Nephron progenitor cell (in vitro differentiated cells): ENCODE measurements at places on chromosomes 6 and 20.
A peak's percentile ranks its signal among the peaks of the same experiment; 100 is the strongest.

- no peak for DNase-seq
- peaks cover 36% of the 10 kb centered on the region for H3K27me3 ChIP-seq
- H3K4me1 ChIP-seq, result peaks cover 27% of the 10 kb centered on the region
- no peak overlapping the region for H3K4me3 ChIP-seq
- no peaks in the 10 kb centered on the region for H3K36me3 ChIP-seq
Observed at GRCh38 chr20:61186771-61187472, 65.1 kb upstream of the CDH4 start.

- no peak overlapping the region for H3K4me3 ChIP-seq
- peaks cover 4% of the 10 kb centered on the region for H3K27me3 ChIP-seq
- peaks cover under 1% of the 10 kb centered on the region for H3K4me1 ChIP-seq
- no peak for DNase-seq
- H3K27ac ChIP-seq, result no peak overlapping the region
Observed at GRCh38 chr6:46961232-46961631, 39.5 kb upstream of the ADGRF5 start.

- peaks cover 5% of the 10 kb centered on the region for H3K36me3 ChIP-seq
- no peak overlapping the region for H3K27ac ChIP-seq
- peaks cover 6% of the 10 kb centered on the region for H3K4me1 ChIP-seq
Observed at GRCh38 chr6:163170294-163170883, 244.1 kb upstream of the QKI start.

DNA sequence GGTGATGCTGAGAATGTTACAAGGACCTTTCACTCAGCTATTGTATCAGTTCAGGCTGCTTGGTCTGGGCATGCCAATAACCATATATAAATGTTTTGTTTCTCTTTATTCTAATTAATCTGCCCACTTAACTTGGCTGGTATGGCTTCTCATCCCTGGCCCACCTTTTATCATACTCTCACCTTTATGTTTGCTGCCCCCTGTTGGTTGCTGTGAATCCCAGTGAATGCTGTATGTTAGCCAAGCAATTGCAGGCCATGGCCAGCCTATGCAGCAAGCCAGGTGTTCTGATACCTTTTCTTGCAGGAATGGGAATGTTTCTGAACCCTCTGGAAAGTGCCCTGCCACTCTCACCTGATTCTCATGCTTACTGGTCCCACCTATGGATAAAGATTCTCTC, 54.6 kb downstream of the PCSK2 start:
- H3K4me3 ChIP-seq, result no peak overlapping the region
- H3K27ac ChIP-seq, result no peak overlapping the region
- no peaks in the 10 kb centered on the region for H3K4me1 ChIP-seq
- DNase-seq, result peak; percentile 52
- H3K27me3 ChIP-seq, result no peaks in the 10 kb centered on the region

DNA sequence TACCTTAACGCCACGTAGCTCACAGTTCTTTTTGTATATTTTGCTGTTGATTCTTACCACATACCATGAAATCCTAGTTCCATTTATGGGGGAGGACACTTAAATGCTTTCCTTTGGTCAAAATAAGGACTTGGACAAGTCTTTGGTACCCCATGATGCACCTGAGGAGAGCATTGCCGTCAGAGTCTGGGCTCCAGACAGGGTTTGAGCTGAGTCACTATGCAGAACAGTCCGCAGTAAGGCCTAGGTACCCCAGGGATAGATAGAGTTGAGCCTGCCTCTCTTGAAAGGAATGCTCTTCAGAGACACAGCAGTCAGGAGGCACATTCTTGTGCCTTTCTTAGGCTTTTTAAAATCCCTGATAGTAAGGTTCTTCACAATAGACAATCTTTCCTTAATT, 6.0 kb downstream of the PARD6B start:
- H3K27ac ChIP-seq, result peak overlapping the region; percentile 86
- peaks cover 89% of the 10 kb centered on the region for H3K4me1 ChIP-seq
- H3K36me3 ChIP-seq, result peaks cover 44% of the 10 kb centered on the region
- no peak for DNase-seq
- no peaks in the 10 kb centered on the region for H3K27me3 ChIP-seq

GRCh38 chr6:131225959-131226358, 90.7 kb downstream of the AKAP7 start:
- H3K36me3 ChIP-seq, result peaks cover 11% of the 10 kb centered on the region
- H3K4me3 ChIP-seq, result no peak overlapping the region
- no peak overlapping the region for H3K27ac ChIP-seq
- no peak for DNase-seq

DNA sequence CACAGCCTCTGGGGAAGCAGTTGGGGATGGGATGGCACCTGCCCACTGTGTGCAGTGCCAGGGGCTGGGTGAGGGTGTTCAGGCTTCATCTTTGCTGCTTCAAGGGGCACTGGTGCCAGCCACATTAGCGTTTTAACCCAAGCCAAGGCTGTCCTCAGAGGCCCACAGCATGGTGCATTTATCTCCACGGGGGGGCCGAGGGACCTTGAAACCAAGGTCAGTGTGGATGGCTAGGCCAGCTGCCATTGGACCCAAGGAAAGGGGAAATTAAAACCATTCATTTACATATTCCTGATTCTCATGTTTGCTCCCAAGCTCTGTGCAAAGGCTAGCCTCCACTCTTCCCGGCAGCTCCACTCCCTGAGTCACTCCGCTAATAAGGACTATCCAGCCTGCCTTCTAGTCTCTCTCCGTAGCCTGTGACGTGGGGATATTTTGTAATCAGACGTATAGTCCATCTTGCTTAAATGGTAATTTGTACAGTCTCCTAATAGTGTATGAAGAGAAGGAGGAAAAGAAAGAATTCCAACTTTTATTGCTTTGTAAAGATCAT, 197.1 kb downstream of the CDH4 start:
- no peaks in the 10 kb centered on the region for H3K27me3 ChIP-seq

DNA sequence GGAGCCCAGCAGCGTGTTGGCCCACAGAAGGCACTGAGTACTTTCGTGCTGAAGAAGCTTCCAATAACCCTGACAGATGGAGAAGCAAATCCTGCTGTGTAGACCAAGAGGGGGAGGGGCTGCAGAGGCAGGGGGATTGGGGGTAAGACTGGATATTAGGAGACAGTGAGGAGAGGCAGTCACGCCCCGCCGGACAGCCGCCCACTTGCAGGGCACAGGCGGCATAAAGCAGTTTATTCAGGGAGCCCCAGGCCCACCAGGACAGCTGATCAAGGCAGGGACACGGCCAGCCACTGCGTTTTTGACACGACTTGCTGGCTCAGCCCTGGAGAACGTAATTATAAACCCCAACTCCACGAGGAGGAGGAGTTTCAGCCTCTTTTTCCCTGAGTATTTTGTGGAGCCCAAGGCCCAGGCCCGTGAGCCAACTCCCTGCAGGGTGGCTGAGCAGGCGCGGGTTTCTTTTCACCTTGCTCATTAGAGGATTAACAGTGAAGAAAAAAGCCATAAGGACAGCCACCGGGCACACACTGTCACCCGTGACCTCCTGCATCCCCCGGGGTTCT, 177.9 kb downstream of the TFAP2C start:
- peaks cover 24% of the 10 kb centered on the region for H3K27me3 ChIP-seq
- peak; percentile 24 for DNase-seq
- no peak overlapping the region for H3K4me3 ChIP-seq
- peaks cover 45% of the 10 kb centered on the region for H3K4me1 ChIP-seq

DNA sequence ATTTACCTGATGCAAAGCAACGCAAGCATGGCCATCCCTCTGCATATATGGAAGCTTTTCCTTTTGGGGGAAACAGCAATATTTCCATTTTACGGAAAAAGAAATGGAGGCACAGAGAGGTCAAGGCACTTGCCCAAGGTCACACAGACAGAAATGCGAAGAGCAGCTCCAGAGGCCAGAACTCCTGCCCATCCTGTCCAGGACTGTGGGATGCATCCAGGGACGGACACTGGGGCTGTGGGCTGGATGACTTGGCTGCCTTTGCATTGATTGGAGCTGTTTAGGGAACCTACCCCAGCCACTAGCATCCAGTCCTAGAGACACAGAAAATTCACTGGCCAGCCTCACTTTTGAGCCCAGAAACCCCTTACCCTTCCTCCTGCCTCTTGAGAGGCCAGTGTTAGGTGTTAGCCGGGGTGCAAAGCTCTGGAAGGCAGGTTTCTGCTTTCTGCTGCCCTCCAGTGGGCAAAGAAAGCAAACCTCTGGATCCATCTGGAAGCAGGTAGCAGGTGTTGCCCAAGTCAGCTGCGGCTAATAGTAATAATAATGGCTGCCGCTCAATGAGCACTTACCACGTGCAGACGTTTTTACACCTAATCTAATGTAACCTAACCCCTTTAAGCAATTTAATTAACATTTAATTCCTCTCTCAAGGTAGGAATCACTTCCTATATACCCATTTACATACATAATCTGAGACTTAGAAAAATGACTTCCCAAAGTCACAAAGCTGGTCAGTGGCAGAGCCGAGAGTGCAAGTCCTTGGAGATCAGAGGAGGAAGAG, 31.7 kb upstream of the CCN5 start:
- no peak overlapping the region for H3K4me3 ChIP-seq
- peaks cover 26% of the 10 kb centered on the region for H3K27me3 ChIP-seq
- H3K36me3 ChIP-seq, result no peaks in the 10 kb centered on the region
- peak; percentile 64 for DNase-seq
- no peak overlapping the region for H3K27ac ChIP-seq

- H3K27me3 ChIP-seq, result no peaks in the 10 kb centered on the region
- H3K36me3 ChIP-seq, result peaks cover 15% of the 10 kb centered on the region
- H3K27ac ChIP-seq, result no peak overlapping the region
- peaks cover 9% of the 10 kb centered on the region for H3K4me1 ChIP-seq
- no peak overlapping the region for H3K4me3 ChIP-seq
- DNase-seq, result no peak
Observed at GRCh38 chr6:45543298-45544235, 165.8 kb upstream of the SUPT3H start.

GRCh38 chr6:93304505-93304904, 114.9 kb downstream of the EPHA7 start:
- peaks cover 4% of the 10 kb centered on the region for H3K36me3 ChIP-seq
- no peak for DNase-seq
- H3K4me3 ChIP-seq, result no peak overlapping the region
- H3K27me3 ChIP-seq, result no peaks in the 10 kb centered on the region

GRCh38 chr6:45864651-45865050, 151.0 kb downstream of the CLIC5 start:
- peaks cover 37% of the 10 kb centered on the region for H3K4me1 ChIP-seq
- DNase-seq, result no peak
- H3K27me3 ChIP-seq, result peaks cover 16% of the 10 kb centered on the region
- no peaks in the 10 kb centered on the region for H3K36me3 ChIP-seq
- H3K4me3 ChIP-seq, result no peak overlapping the region

DNA sequence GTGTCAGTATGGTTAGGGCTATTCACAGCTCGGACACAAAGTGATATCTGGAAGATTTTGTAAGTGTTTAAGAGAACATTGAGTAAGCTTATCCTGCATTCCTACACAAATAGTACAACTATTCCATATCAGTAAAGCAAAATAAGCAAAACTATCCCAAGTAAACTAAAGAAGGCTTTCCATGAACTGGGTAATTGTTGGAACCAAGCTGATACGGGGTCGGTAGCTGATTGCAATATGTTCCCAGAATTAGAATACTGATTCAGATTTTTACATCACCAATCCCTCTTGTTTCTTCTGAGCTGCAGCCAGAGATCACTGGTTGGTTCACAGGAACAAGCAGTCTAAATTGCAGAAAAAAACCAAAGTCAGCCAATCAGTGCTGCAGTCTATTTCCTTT, 54.1 kb downstream of the CDS2 start:
- H3K4me1 ChIP-seq, result peaks cover 29% of the 10 kb centered on the region
- no peak for DNase-seq
- H3K4me3 ChIP-seq, result no peak overlapping the region
- peak overlapping the region; percentile 53 for H3K27ac ChIP-seq
- peaks cover 36% of the 10 kb centered on the region for H3K36me3 ChIP-seq

DNA sequence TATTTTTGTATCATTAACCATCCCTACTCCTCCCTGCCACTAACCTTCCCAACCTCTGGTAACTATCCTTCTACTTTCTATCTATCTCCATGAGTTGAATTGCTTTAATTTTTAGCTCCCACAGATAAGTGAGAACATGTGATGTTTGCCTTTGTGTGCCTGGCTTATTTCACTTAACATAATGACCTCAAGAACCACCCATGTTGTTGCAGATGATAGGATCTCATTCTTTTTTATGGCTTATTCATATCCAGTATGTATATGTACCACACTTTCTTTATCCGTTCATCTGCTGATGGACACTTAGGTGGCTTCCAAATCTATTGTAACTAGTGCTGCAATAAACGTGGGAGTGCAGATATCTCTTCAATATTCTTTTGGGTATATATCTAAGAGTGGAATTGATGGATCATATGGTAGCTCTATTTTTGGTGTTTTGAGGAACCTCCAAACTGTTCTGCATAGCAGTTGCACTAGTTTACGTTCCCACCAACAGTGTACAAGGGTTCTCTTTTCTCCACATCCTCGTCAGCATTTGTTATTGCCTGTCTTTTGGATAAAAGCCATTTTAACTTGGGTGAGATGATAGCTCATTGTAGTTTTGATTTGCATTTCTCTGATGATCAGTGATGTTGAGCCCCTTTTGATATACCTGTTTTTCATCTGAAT, 201.4 kb downstream of the ARHGAP18 start:
- no peak overlapping the region for H3K27ac ChIP-seq
- DNase-seq, result no peak
- H3K27me3 ChIP-seq, result peaks cover 3% of the 10 kb centered on the region
- H3K36me3 ChIP-seq, result no peaks in the 10 kb centered on the region

DNA sequence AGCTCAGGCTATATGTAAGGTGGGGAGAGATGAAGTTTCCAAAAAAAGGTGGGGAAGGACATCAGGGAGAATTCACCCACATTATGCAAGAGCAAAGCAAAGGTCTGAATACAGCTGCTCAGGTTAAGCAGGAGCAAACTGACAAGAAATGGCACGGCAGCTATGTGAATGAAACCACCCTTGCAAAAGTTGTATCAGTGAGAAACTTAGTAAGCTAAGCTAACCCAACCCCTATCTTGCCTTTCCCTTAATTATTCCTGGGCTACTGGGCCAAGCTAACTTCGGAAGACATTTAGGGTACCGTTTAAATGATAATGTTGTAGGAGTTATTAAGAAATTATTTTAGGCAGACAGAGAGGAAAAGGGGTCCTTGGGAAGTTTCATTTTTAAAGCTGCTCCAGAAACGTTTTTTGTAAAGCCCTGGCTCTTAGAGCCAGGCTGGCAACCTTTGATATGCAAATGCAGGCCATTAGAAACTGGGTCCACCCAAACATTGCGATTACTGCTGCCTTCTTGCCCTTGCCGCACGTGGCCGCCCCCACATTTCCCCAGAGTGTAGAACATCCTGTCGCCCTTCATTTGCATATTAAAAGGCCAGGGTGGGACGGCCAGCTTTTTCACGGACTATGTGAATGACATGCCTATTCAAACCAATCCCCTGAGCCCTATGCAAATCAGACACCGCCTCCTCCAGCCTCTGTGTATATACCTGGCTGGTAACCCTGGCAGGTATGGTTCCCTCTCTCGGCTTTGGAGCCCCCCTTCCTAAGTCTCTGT, 60.5 kb upstream of the SAMD5 start:
- peak overlapping the region; percentile 63 for H3K4me3 ChIP-seq
- H3K27ac ChIP-seq, result no peak overlapping the region
- H3K4me1 ChIP-seq, result peaks cover 14% of the 10 kb centered on the region
- peak; percentile 12 for DNase-seq
- H3K27me3 ChIP-seq, result peaks cover 6% of the 10 kb centered on the region

- no peak for DNase-seq
- H3K27ac ChIP-seq, result no peak overlapping the region
- no peaks in the 10 kb centered on the region for H3K36me3 ChIP-seq
- H3K4me1 ChIP-seq, result peaks cover 22% of the 10 kb centered on the region
Observed at GRCh38 chr20:51346686-51347485, 195.6 kb downstream of the NFATC2 start.
